ENCODE measurements at places on chromosomes 2 and 18.

- no peak for DNase-seq
Observed at GRCh38 chr18:48944634-48945033, 6.1 kb downstream of the SMAD7 start.

DNA sequence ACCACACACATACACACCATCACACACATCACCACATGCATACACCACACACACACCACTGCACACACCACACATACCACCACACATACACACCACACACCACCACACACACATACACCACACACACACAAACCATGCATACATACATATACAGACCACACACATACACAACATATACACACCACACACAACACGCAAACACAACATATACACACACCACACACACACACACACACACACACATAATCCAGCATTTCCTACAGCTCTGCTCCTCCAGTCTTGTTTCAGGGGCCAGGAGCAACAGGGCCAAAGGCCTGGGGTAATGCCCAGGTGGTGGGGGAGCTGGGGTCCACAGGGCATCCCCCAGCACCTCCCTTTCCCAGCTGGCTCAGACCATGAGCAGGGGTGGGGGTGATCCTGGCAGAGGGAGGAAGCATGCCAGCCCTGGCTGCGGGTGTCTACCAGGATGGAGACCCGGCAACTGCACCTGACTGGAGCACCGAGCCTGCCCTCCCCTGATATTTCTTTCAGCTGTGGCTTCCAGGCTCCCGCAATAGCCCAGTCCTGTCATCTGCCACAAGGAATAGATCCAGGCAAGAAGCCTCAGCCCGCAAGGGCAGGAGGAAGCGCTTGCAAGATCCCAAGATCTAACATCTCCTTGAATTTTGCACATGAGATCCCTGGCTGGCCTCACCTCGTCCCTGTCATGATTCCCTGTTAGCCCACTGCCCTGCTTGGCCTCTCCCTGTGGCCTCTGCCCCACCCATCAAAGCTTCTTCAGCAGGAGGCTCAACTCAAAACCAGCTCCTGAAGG, 196.9 kb downstream of the TNS1 start:
- DNase-seq, result no peak

GRCh38 chr2:11344956-11345677, 681 bp upstream of the ROCK2 start:
- DNase-seq, result peak; percentile 70

DNA sequence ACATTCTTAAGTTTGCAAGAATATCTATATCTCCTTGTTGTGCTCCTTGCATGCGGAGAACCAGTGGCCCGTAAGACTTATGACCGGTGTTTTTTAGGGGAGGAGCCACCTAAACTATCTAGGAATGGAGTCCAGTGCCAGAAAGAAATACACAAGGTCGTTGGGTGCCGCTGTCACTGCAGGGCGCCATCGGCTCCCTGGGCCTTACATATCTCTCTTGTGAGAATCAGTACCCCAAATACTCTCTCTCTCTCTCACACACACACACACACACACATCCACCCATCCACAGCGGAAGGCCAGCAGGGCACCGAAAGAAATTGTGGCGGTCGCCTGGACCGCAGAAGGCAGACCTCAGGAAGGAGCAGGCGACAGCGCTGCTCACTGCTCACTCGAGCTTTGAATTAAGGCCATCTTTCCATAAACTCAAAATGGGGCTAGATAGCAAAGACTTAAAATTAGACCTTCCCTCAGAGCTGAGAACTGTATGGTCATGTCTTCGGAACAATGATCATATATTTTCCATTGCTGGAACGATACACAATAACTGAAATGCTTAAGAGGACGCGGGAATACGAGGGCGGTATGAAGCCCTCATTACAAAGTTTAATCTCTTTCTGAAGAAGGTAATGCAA, 10.4 kb downstream of the NR4A2 start:
- DNase-seq, result no peak

GRCh38 chr2:23988371-23988770, 21.5 kb upstream of the MFSD2B start:
- no peak for DNase-seq

GRCh38 chr18:1062588-1062987, 157.9 kb downstream of the ADCYAP1 start:
- no peak for DNase-seq

DNA sequence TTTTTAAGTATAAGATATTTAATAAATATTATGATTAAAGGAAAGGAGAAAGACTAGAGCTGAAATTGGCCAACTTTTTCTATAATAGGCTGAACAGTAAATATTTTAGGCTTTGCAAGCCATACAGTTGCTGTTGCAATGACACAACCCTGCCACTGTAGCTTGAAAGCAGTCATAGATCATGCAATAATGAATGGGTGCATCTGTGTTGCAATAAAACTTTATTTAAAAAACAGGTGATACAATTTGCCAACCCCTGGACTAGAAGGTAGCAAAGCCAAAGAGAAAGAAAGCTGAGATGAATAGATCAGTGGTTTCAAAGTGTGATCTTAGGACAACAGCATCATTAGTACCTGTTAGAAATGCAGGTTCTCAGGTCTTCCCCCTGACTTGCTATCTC, 219.1 kb downstream of the SETBP1 start:
- no peak for DNase-seq

DNA sequence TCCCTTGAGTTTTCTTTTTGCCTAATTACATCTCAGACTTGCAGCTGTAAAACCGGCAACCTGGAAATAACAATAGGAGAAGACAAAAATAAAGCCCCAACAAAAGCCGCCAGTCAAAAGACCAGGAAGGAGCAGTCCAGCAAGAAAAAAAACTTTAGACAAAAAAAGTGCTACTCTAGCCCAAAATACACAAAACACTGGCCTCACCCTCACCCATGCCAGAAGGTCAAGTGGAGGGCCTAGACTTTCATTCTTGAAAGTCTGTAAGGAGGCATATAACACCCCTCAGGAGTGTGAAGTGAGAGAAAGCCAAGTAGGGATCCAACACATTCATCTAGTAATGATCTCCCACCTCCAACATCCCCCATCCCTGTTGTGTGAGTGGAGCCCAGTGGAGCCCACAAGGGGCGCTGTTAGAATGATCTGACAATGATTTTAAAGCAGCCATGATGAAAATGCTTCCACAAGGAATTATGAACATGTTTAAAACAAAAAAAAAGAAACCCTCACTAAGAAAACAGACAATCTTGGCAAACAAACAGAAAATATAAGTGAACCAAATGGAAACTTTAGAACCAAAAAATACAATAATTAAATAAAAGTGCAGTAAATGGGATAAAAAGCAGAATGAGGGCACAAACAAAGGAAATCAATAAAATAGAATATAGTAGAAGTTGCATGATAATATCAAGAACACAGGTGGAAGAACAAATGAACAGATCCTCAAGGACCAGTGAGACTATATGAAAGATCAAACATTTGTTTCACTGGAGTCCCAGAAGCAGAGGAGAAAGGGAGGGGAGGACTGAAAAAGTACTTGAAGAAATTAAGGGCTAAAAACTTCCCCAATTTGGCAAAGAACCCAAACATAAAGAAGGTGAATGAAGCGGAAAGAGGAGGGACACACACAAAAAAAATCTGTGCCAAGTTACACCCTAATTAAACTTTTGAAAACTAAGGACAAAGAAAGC, 23.9 kb downstream of the SESTD1 start:
- no peak for DNase-seq

DNA sequence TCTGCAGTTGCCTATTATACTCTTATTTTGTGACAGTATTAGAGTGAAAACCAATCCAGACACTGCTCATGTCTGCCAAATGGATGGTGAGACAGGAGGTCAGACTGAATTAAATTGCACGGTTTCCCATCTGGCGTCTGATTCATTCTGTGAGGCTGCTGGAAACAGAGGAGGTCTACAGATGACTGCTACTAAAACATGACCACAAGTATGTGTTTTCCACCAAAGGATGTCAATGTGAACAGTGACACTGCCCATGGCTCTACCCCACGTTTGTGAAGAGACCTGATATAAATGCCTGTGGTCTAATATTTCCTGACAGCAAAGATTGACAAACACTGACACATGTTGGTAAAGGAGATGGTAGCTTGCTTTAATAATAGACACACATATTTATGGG, 104.3 kb upstream of the ST6GAL2 start:
- no peak for DNase-seq

GRCh38 chr18:65725251-65726050, 25.4 kb upstream of the CDH7 start:
- DNase-seq, result no peak

GRCh38 chr2:202040079-202040844, 6.6 kb downstream of the FZD7 start:
- no peak for DNase-seq

GRCh38 chr18:24333084-24333483, 64.5 kb downstream of the OSBPL1A start:
- DNase-seq, result no peak

DNA sequence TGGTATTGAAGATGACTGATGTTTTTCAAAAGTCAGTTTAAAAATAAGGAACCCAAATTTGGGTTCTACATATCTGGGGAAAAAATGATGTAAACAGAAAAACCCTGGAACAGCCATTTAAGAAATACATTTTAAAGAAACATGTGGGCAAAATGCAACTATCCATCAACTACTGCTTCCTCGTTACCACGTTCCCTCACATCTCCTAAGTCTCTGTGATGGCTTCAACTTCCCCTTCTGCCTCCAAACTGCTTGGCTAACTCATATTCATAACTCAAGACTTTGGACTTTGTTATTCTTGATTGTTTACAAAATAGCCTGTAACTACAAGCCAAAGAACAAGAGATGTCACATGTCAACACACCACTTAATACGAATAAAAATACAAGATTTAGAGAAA, 116.3 kb downstream of the DYM start:
- DNase-seq, result no peak

DNA sequence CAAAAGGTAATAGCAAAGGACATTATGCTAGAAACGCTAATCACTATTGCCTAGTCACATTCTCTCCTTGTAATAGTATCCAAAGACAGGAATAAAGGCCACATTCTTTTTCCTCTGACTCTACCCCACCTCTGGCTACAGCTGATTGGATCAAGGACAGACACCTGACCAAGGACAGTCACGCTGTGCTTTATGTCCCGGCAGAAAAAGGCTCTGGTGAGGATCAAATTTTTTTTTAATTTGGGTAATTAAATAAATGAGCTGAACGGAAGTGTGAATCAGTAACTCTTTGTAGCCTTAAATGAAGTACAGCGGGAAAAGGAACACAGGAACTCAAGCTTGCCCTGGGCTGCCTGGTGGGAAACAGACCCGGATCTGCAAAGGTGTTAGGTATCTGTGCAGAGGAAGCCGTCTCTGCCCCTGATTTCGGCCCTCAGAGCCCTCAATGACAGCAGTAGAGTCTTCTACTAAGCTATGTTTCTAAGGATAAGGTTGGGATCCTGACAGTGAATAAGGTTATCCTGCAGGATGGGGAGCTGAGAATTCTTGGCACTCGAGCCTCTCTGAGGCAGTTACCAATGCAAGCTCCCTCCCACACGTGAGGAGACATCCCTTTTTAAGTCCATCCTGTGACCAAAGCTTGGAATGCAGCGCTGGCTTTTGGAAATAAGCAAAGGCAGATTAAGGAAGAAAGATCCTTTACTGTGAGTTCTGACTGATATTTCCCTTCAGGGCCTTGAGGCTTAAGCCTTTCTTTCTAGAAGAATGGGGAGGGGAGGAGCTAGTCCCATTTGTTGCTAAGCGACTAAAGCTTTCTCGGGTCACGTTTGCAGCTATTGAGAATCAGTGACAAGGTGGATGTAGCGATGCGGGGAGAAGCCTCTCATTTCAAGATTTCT, 37.8 kb upstream of the IKZF2 start:
- DNase-seq, result no peak

DNA sequence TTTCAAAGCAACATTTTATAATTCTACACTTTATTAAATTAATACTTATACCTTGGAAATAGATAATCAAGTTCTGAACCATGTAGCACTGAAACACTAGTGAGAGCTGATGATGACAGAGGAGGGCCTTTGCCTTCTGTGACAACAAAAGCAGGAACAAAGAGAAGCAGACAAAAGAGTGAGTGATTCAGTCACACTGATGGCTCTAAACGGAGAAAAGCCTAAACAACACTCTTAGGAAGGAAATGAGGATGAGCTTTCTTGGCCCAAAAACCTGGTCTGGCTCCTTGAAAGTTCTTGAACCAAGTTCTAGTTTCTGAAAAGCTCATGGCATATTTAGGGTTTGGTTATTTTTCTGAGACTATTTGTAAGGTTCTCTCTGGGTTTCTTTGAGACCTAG, 271.9 kb downstream of the DPP10 start:
- DNase-seq, result no peak

DNA sequence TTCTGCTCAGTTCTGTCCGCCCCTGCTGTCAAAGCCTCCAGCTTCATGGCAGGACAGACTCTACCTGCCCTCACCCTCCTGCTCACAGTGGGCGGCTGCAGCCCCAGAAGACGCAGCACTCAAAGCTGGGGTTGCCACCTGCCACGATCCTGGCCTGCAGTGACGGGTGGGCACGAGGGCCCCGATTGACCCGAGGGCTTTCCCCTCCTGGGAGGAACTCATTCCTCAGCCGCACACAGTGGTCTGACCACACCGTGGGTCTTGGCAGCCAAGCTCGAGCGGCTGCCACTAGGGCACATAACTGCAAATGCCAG, 47.1 kb downstream of the HS6ST1 start:
- no peak for DNase-seq

DNA sequence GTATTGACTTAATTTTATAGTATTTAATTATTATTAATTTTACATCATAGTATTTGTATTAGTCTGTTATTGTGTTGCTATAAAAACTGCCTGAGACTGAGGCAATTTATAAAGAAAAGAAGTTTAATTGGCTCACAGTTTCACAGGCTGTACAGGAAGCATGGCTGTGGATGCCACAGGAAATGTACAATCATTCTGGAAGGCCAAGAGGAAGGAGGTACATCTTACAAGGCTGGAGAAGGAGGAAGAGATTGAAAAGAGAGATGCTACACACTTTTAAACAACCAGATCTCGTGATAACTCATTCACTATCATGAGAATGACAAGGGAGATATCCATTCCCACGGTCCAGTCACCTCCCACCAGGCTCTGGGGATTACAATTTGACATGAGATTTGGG, 2019.4 kb upstream of the PIK3C3 start:
- DNase-seq, result no peak

DNA sequence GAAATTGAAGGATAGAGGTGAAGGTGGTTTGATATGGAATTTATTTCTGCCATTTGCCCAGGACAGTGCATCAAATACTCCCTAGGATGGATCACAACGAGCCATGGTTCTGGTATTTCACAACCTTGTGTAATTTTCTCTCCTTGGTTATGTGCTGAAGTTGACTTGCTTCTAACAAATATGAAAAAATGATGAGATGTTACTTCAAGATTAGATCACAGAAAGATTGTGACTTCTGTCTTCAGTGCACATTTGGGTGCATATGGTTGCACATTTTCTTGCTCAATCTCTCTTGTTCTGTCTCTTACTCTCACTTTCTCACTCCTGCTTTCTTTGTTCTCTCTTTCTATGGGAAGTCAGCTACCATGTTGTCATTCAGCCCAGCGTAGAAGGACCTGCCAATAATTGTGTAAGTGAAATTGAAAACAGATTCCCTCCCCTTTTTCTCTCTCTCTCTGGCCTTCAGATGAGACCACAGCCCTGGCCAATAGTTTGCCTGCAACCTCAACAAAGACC, 104.6 kb upstream of the RMDN2 start:
- DNase-seq, result no peak

Measured in gastrocnemius medialis (tissue), 4 donors.